Left cardiac atrium (tissue), 4 donors: ENCODE measurements at places on chromosomes 2 and 18. TPM values are rescaled to one million over a fixed set of nuclear protein-coding genes. Genes with fewer than 3 reads are reported as not detected.
A peak's percentile ranks its signal among the peaks of the same experiment; 100 is the strongest.

DNA sequence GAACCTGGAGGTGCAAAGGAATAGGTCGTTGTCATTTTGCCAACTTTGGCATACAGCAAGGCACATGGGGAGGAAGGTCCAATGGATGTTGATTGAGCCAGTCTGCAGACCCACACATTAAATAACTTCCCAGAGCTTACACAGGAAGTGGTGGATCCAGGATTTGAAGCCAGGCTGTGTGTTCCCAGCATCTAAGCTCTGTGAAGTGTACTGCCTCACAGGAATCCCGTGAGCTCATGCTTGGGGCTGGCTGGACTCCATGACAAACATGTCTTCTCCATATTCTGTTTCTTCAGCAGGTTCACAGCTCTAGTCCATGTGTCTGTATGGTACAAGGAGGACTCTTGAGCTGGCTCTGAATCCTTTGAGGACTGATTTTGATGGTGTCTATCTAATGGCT is 63.9 kb downstream of the KLHL29 start:
- no peak for DNase-seq

DNA sequence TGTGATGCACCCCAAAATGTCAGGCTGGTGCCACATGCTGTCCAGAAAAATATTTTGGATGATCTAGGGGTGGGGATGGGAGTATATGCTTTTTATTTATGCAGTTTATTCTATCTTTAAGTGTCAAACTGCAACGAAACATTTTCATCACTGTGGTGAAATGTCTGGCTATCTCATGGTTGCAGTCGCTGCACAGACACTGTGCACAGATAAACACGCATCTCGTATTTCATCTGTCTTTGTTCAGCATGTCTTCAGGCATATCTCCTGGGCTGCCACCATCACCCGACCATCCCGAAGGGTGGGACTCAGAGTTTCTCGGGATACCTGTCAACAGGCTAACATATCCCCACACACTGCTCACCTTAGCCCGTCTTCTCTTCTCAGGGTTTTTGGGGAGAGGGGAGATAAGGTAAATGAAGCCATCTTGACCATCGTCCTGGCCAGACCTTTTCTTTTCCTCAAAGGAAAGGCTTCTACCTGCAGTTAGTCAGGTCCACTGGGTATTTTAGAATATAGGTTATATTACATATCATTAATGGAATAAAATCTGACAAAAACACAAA is 80.7 kb upstream of the NABP1 start:
- DNase-seq, result no peak

DNA sequence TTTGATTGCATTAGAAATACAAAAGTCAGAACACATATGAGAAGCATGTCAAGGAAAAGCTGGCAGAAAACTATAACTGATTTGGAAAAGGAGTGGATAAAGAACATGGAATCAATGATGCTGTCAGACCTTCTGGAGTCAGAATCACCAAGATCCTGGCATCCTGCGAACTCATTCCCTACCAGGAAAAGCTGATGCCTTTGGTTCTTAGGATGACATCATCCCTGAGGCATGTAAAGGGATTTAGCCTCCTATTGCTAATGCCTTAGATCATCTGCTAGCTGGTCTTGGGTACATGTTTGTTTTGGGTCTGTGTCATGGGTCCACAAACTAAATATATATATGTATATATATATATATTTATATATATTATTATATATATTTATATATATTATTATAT is 680.7 kb downstream of the EPHA4 start:
- no peak for DNase-seq

DNA sequence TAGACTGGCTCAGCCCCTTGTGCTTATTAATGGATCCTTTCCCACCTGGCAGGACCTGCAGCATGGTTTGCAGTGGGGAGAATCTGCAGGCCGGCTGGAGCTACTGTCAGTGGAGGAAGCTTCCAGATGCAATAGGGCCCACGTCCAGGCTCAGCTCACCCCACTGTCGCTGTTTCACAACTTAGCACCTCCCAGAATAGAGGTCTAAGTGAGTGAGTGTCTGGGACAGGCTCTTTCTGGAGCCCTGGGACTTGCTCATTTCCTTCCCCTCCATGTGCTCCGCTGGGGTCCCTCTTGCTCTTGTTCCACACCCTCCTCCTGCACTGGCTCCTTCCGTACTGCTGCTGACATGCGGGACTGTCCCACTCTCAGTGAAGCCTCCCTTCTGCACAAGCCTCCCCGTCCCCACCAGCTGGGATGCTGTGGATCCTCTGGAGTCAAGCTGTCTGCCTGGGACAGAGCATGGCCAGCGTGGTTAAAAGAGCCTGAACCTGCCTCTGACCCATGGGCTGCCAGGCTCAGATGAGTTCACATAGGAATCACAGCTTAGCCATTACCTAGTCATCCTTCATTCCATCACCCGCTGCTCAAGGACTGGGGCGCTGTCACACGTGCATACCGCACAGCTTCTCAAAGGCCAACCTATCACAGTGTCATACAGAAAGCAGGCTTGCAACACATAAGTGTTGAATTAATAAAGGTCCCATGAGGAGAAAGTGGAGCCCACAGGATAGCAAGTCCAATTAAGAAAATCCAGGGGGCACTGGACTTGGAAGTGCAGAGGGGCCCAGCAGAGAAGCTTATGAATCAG is 135.9 kb downstream of the ACKR3 start:
- DNase-seq, result no peak

Gene LOXHD1
- total RNA-seq, result 0.24 TPM

Gene NLRC4
- 1.7 TPM for total RNA-seq

DNA sequence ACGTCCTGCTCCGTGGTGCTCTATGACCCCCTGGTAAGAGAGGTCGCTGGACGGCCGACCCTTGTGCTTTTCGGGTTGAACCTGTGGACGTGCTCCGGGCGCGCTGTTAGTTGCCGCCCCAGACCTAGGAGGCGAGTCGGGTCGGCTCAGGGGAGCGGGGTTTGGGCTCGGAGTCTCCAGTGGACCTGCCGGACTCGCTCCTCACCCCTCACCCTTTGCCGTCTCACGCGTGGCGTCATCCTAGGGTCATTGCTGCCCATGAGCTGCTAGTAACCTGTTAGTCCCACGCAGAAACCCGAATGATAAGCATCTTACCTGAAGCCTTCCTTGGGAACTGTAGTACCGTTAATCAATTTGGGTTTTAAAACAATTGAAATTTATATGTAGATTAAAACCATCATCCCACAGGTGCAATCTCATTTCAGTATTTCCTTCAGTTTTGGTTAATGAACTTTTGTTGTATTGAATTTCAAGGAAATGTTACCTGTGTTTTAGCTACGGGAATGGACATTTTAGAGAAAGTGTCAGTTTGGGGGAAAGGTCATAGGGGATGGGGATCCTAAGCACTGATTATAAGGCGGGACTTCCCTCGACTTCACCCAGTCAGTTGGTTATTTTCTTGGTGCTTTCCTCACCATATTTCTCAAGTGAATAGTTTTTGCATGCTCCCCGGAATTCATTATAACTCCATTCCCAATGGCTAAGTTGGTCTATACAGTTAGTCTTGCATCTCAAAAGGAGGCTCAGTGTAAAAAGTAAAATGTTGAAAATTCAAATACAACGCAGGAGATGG is 536 bp downstream of the ELP2 start:
- no peak for DNase-seq

DNA sequence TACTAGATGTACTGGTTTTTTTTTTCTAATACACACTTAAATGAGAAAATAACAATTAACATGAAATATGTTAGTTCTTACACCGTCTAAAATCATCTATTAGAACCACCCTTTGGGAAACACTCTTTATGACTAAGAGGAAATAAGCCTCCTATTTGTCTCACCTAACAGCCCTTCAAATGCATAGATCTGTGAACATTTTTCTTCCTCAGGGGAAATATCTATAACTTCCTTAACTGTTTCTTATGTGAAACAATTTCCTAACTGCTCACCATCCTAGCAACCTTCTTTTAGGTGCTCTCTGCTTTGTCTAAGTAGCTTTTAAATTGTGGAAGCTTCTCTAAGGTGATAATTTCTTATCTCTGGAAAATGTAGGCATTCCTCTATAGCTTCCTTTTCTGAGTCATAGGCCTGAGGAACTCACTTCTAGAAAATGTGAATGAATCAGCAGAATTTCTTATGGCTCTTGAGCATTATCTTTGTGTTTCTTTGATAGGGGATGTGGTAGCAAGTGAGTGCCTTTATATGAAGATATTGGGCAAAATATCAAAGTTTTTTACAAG is 56.1 kb downstream of the CNTNAP5 start:
- no peak for DNase-seq

DNA sequence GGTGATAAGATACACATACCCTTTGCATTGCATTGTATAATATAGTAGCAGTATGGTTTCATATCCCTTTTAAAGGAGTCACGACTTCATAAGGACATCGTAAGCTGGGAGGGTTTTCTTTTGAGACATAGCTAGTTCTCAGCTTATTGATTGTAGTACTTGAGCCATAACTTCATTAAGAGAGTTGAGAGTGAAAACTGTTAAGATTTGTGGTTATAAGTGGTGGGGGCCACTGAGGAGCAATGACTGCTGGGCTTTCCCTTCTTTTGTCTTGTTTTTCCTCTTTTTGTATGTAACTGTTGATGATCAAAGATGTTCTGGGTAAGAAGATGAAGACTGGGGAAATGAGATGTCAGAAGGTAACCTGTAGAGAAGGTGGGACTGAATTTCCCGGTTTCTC is 11.0 kb downstream of the EIF5B start:
- DNase-seq, result no peak

DNA sequence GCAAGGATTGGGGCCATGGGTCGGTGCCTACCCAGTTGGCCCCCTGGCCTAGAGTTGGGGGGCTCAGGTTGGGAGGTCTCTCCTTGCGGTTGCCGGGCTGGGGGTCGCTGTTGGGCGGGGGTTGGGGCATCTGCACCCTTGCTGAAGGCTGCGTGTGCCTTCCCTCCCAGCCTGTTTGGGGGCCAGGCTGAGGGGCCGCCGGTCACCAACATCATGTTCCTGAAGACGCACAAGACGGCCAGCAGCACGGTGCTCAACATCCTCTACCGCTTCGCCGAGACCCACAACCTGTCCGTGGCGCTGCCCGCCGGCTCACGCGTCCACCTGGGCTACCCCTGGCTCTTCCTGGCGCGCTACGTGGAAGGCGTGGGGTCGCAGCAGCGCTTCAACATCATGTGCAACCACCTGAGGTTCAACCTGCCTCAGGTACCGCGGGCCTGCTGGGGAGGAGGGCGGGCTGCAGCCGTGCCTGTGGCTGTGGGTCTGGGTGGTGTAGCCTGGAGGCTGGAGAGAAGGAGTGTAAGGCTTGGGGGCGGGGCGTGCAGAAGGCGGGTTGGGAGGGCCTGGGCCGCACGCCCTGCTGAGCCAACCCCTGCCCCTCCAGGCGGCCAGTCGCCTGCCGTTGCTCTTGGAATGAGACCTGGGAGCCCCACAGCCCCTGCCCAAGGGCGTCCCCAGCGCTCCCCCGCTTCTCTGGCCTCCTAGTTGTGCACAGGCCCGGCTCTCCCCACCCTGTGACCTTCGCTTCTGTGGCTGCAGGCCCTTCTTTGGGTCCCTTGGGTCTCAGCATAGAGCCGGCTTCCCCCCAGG is 7.2 kb upstream of the NEU4 start:
- DNase-seq, result peak; percentile 16

Gene FOXI3
- not detected for total RNA-seq
